ENCODE measurements at places on chromosomes 12 and 14. TPM values are rescaled to one million over a fixed set of nuclear protein-coding genes. Genes with fewer than 3 reads are reported as not detected.

DNA sequence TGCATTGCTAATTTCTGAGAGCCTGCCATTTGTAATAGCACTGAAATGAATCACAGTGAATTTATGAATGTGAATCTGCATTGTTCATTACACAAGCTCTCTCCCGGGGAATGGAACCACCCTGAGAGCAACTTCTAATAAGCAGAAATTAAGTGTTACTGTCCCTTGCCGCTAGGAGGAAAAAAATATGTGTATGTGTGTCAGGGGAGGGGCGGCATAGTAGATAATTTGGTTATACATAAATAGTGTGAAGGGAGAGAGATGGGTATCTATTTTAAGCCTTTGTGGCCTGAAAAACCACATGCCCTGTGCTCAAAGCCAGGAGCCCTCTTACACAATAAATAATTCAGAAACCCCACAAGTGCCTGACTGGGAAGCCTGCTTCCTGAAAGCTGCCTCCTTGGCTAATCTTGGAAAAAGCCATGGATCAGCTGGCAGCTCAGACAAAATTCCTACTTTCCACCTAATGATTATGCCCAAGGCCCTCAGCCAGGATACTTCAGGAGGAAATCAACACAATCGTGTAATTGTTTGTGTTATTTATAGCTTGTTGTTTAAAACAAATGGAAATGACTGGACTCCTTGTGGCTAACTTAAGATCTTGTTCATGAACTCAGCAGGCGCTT, 366.2 kb upstream of the KITLG start:
- no peak overlapping the region for H3K27ac ChIP-seq
- no peaks in the 10 kb centered on the region for H3K4me1 ChIP-seq
- peaks cover 2% of the 10 kb centered on the region for H3K27me3 ChIP-seq

Gene CD69
- total RNA-seq = 30.7 TPM

Gene ANKS1B
- not detected for total RNA-seq

GRCh38 chr12:123453165-123453564, 4.8 kb upstream of the SNRNP35 start:
- DNase-seq = peak; percentile 29
- H3K27me3 ChIP-seq = no peaks in the 10 kb centered on the region
- peaks cover 8% of the 10 kb centered on the region for H3K4me1 ChIP-seq
- peaks cover 1% of the 10 kb centered on the region for H3K36me3 ChIP-seq
- no peak overlapping the region for H3K4me3 ChIP-seq

Gene KRT85
- not detected for total RNA-seq

Gene ACOT4
- 1.3 TPM for total RNA-seq

Gene LRIG3
- total RNA-seq = not detected

- H3K4me3 ChIP-seq = no peak overlapping the region
- peaks cover 11% of the 10 kb centered on the region for H3K36me3 ChIP-seq
- no peak overlapping the region for H3K27ac ChIP-seq
Measured at GRCh38 chr12:52506858-52507715, 13.1 kb downstream of the KRT5 start.

DNA sequence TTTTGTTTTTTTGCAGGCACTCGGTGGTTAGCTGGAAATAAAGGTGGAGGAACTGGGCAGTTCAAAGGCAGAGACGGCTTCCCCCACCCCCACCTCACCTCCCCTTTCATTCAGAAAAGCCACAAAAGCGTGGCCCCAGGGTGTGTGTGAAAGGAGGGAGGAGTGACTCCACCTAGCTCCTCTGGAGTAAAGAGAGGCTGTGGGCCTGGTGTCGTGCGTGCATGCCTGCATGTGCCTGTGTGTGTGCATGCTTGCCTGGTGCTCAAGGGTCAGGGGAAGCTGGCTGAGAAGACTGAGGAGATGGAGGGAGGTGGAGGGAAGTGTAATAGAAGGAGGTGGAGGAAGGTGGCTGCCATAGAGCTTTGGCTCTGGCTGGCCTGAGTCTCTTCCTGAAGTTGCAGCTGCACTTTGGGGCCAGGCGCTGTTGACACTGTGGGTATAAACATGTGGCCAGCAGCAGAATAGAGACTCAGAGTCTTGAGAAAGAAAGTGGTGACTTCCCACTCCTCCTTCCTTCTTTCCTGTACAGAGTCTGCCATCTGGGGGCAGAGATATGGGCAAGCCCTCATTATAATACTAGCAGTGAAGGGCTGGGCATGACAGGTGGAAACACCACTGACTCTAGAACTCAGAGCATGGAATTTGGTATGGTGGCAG, 36.9 kb upstream of the SINHCAF start:
- H3K27me3 ChIP-seq = no peaks in the 10 kb centered on the region
- peak overlapping the region; percentile 69 for H3K4me3 ChIP-seq
- H3K4me1 ChIP-seq = peaks cover 18% of the 10 kb centered on the region

- no peak for DNase-seq
- H3K4me1 ChIP-seq = no peaks in the 10 kb centered on the region
- H3K27me3 ChIP-seq = peaks cover 4% of the 10 kb centered on the region
- H3K27ac ChIP-seq = no peak overlapping the region
- H3K4me3 ChIP-seq = no peak overlapping the region
Measured at GRCh38 chr12:115934877-115935276, 342.6 kb downstream of the MED13L start.

DNA sequence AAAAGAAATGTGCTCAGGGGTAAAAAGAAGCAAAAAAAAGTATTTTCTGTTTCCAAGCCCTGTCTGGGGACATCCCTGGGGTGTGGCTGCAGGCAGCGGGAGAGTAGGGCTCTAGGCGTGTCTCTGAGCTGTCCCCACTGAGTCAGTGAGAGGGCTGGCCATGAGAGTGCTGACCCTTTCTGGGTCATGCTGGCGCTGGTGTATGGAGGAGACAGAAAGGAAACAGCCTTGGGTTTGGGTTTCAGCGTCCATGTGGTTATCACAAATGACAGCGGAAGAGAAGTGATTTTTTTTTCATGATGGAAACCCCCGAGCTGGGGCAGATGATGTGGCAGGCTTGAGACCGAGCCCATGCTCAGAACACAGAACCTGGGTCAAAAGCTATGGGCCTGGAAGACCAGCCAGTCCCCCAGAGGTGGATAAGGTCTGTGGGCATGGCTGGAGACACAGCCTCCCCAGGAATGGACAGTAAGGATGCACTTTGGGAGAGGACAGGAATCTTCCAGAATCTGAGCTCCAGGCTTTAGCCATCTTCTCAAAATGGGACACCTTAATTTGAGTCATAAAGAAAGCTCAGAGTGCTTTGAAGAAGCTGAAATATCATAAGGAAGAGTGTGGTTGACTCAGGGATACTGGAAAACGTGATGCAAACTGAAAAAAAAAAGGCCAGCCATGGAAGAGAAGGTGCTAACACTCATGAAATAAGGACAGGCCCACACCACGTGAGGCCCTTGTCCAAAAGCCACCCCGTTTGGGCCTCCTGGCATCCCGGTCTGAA, 36.2 kb downstream of the SYNE3 start:
- H3K27me3 ChIP-seq = no peaks in the 10 kb centered on the region
- no peak overlapping the region for H3K4me3 ChIP-seq
- H3K36me3 ChIP-seq = no peaks in the 10 kb centered on the region
- DNase-seq = no peak
- peaks cover 29% of the 10 kb centered on the region for H3K4me1 ChIP-seq

GRCh38 chr12:124780336-124780735, 83.3 kb downstream of the SCARB1 start:
- peaks cover under 1% of the 10 kb centered on the region for H3K4me1 ChIP-seq
- H3K36me3 ChIP-seq = peaks cover 2% of the 10 kb centered on the region
- no peak overlapping the region for H3K27ac ChIP-seq
- no peak for DNase-seq
- no peaks in the 10 kb centered on the region for H3K27me3 ChIP-seq

GRCh38 chr12:11812241-11812585, 162.7 kb downstream of the ETV6 start:
- DNase-seq = no peak
- no peaks in the 10 kb centered on the region for H3K27me3 ChIP-seq
- H3K27ac ChIP-seq = peak overlapping the region; percentile 48
- H3K36me3 ChIP-seq = no peaks in the 10 kb centered on the region
- H3K4me1 ChIP-seq = peaks cover 60% of the 10 kb centered on the region

- H3K4me1 ChIP-seq = no peaks in the 10 kb centered on the region
Measured at GRCh38 chr14:36067428-36068187, 108.9 kb downstream of the PTCSC3 start.

Gene ASCL1
- total RNA-seq = not detected

Gene LTBR
- total RNA-seq = 0.91 TPM

GRCh38 chr12:10122689-10123088, 7.3 kb downstream of the CLEC7A start:
- no peak overlapping the region for H3K27ac ChIP-seq
- no peak for DNase-seq
- no peaks in the 10 kb centered on the region for H3K36me3 ChIP-seq
- H3K27me3 ChIP-seq = peaks cover 2% of the 10 kb centered on the region
- no peaks in the 10 kb centered on the region for H3K4me1 ChIP-seq

DNA sequence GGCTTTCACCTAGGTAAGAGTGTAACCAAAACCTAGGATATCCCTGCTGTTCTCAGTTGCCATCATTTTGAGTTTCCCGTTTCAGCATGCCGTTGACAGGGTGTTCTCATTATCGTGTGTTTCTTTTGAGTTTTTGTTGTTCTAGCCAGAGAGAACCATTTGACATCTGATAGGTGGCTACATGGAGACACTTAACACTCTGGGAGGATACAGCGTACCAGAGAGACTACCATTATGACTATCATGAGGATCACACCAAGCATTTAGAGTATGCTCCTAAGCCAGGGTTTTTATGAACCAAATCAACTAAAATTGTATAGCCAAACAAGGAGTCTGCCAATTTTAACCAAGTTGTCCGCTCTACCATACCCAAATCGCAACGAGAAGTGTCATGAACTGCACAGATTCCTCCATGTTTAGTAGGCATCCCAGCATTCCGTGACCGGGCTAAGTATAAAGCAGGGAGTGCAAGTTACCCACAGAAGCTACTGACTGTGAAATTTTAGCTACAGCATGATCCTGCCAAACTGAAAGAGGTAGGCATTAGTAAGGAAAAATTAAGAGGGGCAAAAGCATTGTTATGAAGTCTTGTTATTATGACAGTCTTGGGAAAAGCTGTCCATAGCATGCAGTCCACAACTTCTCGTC, 48.8 kb downstream of the MARK3 start:
- no peak overlapping the region for H3K27ac ChIP-seq
- no peaks in the 10 kb centered on the region for H3K27me3 ChIP-seq
- H3K4me3 ChIP-seq = no peak overlapping the region
- H3K36me3 ChIP-seq = peaks cover 15% of the 10 kb centered on the region

Gene OTOGL
- total RNA-seq = not detected

Gene OR4K14
- not detected for total RNA-seq

Gene NPFF
- not detected for total RNA-seq

DNA sequence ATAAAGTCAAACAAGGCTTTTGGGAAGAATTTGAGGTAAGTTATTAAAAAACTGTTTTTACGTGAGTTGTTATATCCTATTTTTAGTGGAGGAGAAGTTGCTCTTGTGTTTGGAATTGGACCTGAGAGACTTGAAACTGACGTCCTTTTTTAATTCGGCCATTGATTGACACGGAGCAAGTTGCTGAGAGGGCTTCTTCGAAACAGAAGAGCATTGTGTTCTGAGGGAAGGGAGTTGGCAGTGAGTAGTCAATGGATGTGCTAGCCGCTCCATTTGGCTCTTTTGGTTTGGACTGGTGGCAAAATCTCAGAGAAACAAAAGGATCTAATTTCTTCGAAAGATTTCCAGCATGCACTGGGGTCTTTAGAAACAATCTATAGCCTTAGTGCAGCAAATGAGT, 37.3 kb downstream of the PTPN11 start:
- no peak overlapping the region for H3K4me3 ChIP-seq
- H3K4me1 ChIP-seq = no peaks in the 10 kb centered on the region
- no peaks in the 10 kb centered on the region for H3K27me3 ChIP-seq

Gene RHOJ
- not detected for total RNA-seq

DNA sequence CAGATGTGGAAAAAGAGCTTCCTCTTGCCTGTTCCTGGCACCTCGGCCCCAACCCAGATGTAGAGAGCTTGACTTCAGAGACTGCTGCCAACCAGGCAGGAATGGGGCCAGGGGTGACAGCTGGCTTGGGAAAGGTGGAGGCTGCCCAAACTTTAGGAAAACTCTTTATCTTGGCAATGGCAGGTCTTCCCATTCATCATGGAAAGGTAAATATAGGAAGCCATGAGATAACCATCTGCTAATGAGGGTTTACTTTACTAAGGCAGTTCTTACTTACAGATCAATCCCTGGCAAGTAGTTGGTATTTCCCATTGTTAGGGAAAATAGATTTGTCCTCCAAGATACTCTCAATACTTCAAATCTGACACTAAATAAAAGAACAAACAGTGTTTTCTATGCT, 143.1 kb upstream of the NUDT4 start:
- no peak overlapping the region for H3K27ac ChIP-seq
- no peaks in the 10 kb centered on the region for H3K36me3 ChIP-seq
- H3K4me1 ChIP-seq = no peaks in the 10 kb centered on the region
- peaks cover 3% of the 10 kb centered on the region for H3K27me3 ChIP-seq
- H3K4me3 ChIP-seq = no peak overlapping the region
- DNase-seq = no peak

Gene INHBE
- total RNA-seq = not detected

GRCh38 chr14:99688210-99688581, 4.1 kb downstream of the CYP46A1 start:
- peaks cover 43% of the 10 kb centered on the region for H3K27me3 ChIP-seq
- no peak for DNase-seq
- H3K27ac ChIP-seq = no peak overlapping the region
- no peak overlapping the region for H3K4me3 ChIP-seq

- no peaks in the 10 kb centered on the region for H3K36me3 ChIP-seq
- H3K27me3 ChIP-seq = no peaks in the 10 kb centered on the region
- H3K4me1 ChIP-seq = peaks cover 17% of the 10 kb centered on the region
- DNase-seq = no peak
- H3K27ac ChIP-seq = no peak overlapping the region
Measured at GRCh38 chr14:102513899-102514772, 4.6 kb upstream of the ANKRD9 start.

GRCh38 chr14:60965402-60965801, 15.5 kb downstream of the TRMT5 start:
- H3K27me3 ChIP-seq = no peaks in the 10 kb centered on the region
- DNase-seq = no peak

GRCh38 chr12:89960607-89961394, 252.2 kb upstream of the ATP2B1 start:
- no peak overlapping the region for H3K4me3 ChIP-seq
- no peak overlapping the region for H3K27ac ChIP-seq
- H3K4me1 ChIP-seq = no peaks in the 10 kb centered on the region

- H3K27me3 ChIP-seq = no peaks in the 10 kb centered on the region
- no peaks in the 10 kb centered on the region for H3K36me3 ChIP-seq
- H3K4me3 ChIP-seq = no peak overlapping the region
- H3K4me1 ChIP-seq = no peaks in the 10 kb centered on the region
- DNase-seq = no peak
- no peak overlapping the region for H3K27ac ChIP-seq
Measured at GRCh38 chr12:28826766-28827165, 322.3 kb upstream of the FAR2 start.

- no peaks in the 10 kb centered on the region for H3K36me3 ChIP-seq
- H3K27ac ChIP-seq = no peak overlapping the region
- DNase-seq = no peak
- H3K4me1 ChIP-seq = peaks cover 28% of the 10 kb centered on the region
- peaks cover 26% of the 10 kb centered on the region for H3K27me3 ChIP-seq
Measured at GRCh38 chr12:6699989-6700645, 498 bp downstream of the PIANP start.

Gene TMEM63C
- 0.66 TPM for total RNA-seq
